Cerebellum (tissue), 4 donors: ENCODE measurements at places on chromosomes 12 and 14. TPM values are rescaled to one million over a fixed set of nuclear protein-coding genes. Genes with fewer than 3 reads are reported as not detected.

Gene NXPH4
- total RNA-seq, result 11.0 TPM

Gene CLEC1B
- total RNA-seq, result not detected

Gene NYNRIN
- total RNA-seq, result 31.8 TPM

Gene SRGAP1
- total RNA-seq, result 39.0 TPM

Gene KRT75
- not detected for total RNA-seq

Gene KIF26A
- total RNA-seq, result 4.5 TPM

Gene ABCC9
- 12.6 TPM for total RNA-seq

Gene KRT82
- total RNA-seq, result not detected
